ENCODE measurements at places on chromosomes 5 and 9. TPM values are rescaled to one million over a fixed set of nuclear protein-coding genes. Genes with fewer than 3 reads are reported as not detected.

DNA sequence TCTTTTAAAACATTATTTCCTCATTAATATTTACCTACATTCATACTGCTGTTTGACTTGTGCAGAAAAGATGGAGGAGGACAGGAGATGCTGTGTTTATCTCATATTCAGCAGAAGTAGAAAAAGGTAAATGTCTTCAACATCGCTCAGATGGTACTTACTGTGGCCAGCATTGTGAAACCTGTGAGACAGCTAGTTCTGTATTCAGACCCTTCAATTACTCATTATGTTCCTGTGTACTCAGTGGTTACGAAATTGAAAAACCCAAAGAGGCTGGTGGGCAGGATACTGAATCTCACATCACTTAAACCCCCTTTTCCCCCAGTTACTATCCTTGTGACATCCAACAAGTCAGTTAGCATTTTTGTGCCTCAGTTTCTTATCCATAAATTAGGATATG, 216.0 kb downstream of the KDM4C start:
- H3K27me3 ChIP-seq: no peaks in the 10 kb centered on the region
- H3K4me3 ChIP-seq: no peak overlapping the region
- no peaks in the 10 kb centered on the region for H3K4me1 ChIP-seq
- no peaks in the 10 kb centered on the region for H3K36me3 ChIP-seq

- DNase-seq: no peak
- no peaks in the 10 kb centered on the region for H3K27me3 ChIP-seq
- no peaks in the 10 kb centered on the region for H3K36me3 ChIP-seq
- no peak overlapping the region for H3K4me3 ChIP-seq
Observed at GRCh38 chr5:175682664-175683063, 24.8 kb downstream of the HRH2 start.

DNA sequence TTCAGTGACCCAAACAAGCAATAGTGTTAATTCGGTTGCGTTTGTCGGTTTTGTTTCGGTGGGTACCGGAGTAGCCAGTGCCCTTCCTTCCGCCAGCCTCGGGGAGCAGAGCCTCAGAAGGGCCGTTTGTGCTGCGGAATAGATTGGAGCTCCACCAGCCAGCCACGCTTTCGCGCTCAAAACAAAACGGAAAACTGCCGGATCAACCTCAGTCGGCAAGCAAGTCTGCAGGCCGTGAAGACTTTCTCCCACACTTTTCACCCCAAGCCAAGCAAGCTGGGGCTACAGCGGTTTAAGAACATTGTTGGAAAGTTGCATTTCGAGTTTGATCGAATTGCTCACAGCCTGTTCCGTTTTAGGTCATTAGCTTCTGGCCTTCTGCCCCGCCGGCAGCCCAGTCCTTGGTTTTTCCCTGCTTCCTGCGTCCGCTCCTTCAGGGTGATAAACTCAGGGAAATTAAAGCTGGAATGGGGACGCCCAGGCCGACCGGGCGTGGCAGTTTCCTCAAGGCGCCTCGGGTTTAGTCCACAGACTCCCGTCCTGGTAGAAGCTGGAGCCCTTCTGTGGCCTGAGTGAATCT, 803 bp upstream of the CCNO start:
- H3K4me1 ChIP-seq: peaks cover 31% of the 10 kb centered on the region
- H3K36me3 ChIP-seq: no peaks in the 10 kb centered on the region
- no peak overlapping the region for H3K27ac ChIP-seq
- peaks cover 62% of the 10 kb centered on the region for H3K27me3 ChIP-seq

- no peak for DNase-seq
- H3K27me3 ChIP-seq: peaks cover 5% of the 10 kb centered on the region
Observed at GRCh38 chr5:151592855-151593408, 1.8 kb upstream of the FAT2 start.

DNA sequence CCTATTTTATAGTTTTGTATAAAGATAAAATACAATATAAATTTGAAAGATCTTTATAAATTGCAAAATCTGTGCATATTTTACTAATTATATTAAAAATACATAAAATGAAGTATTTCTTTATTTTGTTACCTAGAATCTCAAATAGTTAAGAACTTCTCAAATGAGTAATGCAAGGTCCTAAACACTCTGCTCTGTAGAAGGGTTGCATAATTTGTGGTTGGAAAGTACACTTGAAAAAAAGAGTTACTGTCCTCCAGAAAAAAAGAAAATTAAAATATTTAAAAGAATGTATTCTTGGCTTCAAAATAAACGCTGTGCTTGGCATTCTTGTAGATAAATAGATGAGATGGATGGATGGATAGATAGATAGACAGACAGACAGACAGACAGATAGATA, 428.8 kb upstream of the CDH6 start:
- peak overlapping the region; percentile 44 for H3K27ac ChIP-seq
- peak; percentile 49 for DNase-seq
- no peak overlapping the region for H3K4me3 ChIP-seq
- no peaks in the 10 kb centered on the region for H3K27me3 ChIP-seq
- H3K4me1 ChIP-seq: peaks cover 8% of the 10 kb centered on the region
- H3K36me3 ChIP-seq: no peaks in the 10 kb centered on the region

GRCh38 chr5:131316026-131316425, 52.2 kb downstream of the CDC42SE2 start:
- no peak overlapping the region for H3K27ac ChIP-seq
- H3K4me1 ChIP-seq: no peaks in the 10 kb centered on the region
- H3K27me3 ChIP-seq: no peaks in the 10 kb centered on the region
- peaks cover 2% of the 10 kb centered on the region for H3K36me3 ChIP-seq
- DNase-seq: no peak

DNA sequence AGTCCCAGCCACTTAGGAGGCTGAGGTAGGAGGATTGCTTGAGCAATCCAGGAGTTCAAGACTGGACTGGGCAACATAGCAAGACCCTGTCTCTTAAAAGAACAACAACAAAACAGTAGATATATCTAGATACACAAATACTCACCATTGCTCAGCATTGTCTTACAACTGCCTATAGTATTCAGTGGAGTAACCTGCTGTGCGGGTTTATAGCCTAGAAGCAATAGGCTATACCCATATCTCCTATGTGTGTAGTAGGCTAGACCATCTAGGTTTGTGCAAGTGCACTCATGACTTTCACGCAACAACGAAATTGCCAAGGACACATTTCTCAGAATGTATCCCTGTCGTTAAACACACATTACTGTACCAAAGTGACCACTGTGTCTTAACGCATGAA, 44.7 kb downstream of the SLIT3 start:
- no peak overlapping the region for H3K4me3 ChIP-seq
- no peaks in the 10 kb centered on the region for H3K36me3 ChIP-seq
- H3K27ac ChIP-seq: no peak overlapping the region
- no peaks in the 10 kb centered on the region for H3K4me1 ChIP-seq
- no peak for DNase-seq

DNA sequence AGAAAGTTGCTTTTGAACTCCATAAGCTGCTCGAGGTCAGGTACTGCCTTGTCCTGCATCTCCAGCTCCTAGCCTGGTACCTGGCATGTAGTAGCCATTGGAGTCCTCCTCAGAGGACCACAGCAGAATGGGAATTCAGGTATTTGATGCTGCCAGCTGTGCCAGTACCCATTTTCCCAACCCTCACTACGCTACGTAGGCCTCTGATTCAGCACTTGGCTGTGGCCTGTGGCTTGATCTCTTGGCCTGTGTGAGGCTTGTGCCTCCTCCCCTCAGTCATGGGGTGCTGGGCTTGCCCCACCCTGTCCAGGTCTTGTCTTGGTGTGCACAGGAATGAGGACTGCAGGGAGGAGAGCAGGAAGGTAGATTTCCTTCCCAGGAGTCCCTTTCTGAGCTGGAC, 11.8 kb downstream of the OTULIN start:
- H3K27me3 ChIP-seq: no peaks in the 10 kb centered on the region
- peak; percentile 62 for DNase-seq
- no peak overlapping the region for H3K27ac ChIP-seq
- peaks cover 4% of the 10 kb centered on the region for H3K36me3 ChIP-seq

Gene CARD6
- total RNA-seq: 1.0 TPM

Gene LRRC70
- 0.64 TPM for total RNA-seq

Gene MYO10
- total RNA-seq: 65.7 TPM

Gene ADAMTS2
- 26.6 TPM for total RNA-seq
